ENCODE measurements at places on chromosomes 4 and X.

DNA sequence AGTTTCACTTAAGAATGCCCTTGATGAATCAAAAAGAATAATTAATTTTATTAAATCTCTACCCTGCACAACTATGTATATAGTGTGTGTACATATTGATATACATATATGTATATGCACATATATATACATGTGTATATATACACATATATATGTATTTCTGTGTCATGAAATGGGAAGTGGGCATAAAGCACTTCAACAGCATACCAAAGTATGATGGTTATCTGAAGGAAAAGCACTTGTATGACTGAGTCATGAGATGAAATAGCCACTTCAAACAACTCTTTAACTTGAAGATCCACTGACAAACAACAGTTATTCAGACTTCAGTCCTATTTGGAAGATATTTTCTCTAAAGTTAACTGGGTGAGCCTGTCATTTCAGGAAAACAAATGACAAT lies 16.3 kb downstream of the RNF128 start:
- no peaks in the 10 kb centered on the region for H3K4me1 ChIP-seq
- no peaks in the 10 kb centered on the region for H3K36me3 ChIP-seq

- H3K36me3 ChIP-seq: no peaks in the 10 kb centered on the region
- no peak for DNase-seq
- H3K27ac ChIP-seq: no peak overlapping the region
- no peak overlapping the region for H3K4me3 ChIP-seq
Observed at GRCh38 chr4:154009788-154010187, 220.9 kb upstream of the SFRP2 start.

DNA sequence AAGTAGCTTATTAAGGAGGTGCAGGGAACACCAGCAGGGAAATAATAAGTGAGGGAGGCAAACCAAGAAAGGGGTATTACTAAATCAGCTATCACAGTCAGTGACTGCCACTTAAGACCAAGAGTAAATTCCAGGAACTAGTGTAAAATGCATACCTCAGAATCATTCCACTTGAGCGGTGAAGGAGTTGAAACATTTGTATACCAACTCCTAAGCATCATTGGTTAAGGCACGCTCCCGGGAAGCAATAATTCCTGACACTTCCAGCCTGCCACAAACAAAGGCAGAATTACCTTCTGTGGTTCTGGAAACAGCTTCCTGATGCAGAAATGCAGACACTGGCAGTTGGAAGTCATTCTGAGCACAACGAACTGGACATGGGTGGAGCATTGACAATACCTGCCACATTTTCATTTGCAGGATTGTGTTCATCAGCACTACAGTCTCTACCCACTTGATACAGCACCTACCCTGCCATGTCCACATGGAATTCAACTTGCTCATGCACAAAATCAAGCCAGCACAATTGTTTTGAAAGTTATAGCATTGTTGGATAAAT lies 82.1 kb downstream of the PPP1R2C start:
- H3K4me3 ChIP-seq: no peak overlapping the region
- peaks cover 18% of the 10 kb centered on the region for H3K4me1 ChIP-seq
- peak; percentile 31 for DNase-seq
- no peaks in the 10 kb centered on the region for H3K27me3 ChIP-seq
- H3K27ac ChIP-seq: no peak overlapping the region
- H3K36me3 ChIP-seq: no peaks in the 10 kb centered on the region

DNA sequence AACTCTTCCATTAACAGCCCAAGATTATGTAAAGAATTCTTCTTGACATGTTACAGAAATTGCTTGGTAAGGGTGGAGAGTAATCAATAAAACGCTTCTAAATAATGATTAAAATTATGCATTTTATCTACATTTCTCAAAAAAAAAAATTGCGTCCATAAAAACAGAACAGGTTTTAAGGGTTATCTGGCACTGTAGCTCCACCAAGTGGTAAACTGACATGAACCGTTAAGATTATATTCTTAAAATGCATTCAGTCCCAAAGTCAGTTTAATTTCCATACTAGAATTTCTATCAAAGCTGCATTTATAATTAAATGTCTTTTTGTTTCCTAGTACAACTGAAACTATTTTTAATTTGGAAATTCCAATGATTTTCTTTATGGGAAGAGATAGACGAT lies 214.0 kb upstream of the UGT8 start:
- no peak overlapping the region for H3K4me3 ChIP-seq
- no peak overlapping the region for H3K27ac ChIP-seq
- H3K4me1 ChIP-seq: no peaks in the 10 kb centered on the region

GRCh38 chr4:39029752-39030694 lies 2.2 kb downstream of the TMEM156 start:
- no peak overlapping the region for H3K4me3 ChIP-seq
- no peaks in the 10 kb centered on the region for H3K27me3 ChIP-seq
- no peak overlapping the region for H3K27ac ChIP-seq
- no peaks in the 10 kb centered on the region for H3K4me1 ChIP-seq
- DNase-seq: no peak
- H3K36me3 ChIP-seq: no peaks in the 10 kb centered on the region

- H3K36me3 ChIP-seq: no peaks in the 10 kb centered on the region
- H3K27me3 ChIP-seq: no peaks in the 10 kb centered on the region
- no peaks in the 10 kb centered on the region for H3K4me1 ChIP-seq
- H3K27ac ChIP-seq: no peak overlapping the region
- H3K4me3 ChIP-seq: no peak overlapping the region
- DNase-seq: no peak
Observed at GRCh38 chr4:148515248-148515647, 73.0 kb upstream of the NR3C2 start.

DNA sequence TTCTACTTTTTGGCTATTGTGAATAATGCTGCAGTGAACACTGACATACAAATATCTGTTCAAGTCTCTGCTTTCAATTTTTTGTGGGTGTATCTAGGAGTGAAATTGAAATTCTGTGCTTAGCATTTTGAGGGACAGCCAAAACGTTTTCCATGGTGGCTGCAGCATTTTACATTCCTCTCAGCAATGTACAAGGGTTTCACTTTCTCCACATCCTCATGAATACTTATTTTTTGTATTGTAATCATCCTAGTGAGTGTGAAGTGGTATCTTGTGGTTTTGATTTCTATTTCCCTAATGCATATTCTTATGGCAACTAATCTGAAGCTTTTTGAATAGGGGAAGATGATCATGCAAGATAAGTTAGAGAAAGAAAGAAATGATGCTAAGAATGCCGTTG lies 40.3 kb downstream of the HSPA4L start:
- DNase-seq: no peak
- H3K27ac ChIP-seq: no peak overlapping the region
- no peaks in the 10 kb centered on the region for H3K4me1 ChIP-seq
- H3K27me3 ChIP-seq: no peaks in the 10 kb centered on the region
- H3K36me3 ChIP-seq: no peaks in the 10 kb centered on the region

DNA sequence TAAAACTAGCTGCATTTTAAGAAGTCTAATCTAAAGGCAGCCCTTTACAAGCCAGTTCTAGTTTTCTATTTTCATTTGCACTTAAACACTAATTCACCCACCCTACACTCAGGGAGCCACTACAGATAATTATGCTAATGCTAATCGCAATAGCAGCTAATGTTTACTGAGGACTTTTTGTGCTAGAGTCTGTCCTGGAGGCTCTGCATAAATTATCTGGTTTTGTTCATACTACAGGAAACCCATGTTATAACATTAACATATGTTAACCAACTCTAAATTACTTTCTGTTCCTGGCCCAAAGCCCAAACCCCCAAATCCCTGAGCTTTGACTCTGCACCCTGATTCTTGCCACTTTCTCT lies 480 bp upstream of the RADX start:
- H3K36me3 ChIP-seq: no peaks in the 10 kb centered on the region
- H3K4me3 ChIP-seq: peak overlapping the region; percentile 57

DNA sequence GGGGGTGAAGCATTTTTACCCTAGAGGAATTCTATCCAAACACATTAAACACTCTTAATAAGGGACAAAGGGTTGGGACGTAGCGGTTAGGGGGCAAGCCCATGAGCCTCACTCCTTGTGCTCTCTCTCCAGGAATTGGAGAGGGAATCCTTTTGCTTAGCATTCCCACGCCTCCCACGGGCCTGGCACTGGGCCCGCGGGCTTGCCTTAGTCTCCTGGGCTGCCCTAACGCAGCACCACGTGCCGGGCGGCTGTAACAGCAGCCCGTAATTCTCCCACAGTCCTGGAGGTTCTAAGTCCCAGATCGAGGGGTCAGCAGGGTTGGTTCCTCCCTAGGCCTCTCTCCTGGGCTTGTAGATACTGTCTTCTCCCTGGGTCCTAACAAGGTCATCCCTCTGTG lies 67.5 kb downstream of the TBL1X start:
- no peak for DNase-seq
- H3K4me1 ChIP-seq: peaks cover 47% of the 10 kb centered on the region
- H3K27me3 ChIP-seq: no peaks in the 10 kb centered on the region
- peak overlapping the region; percentile 37 for H3K27ac ChIP-seq

GRCh38 chr4:176492646-176493302 lies 173.0 kb downstream of the SPCS3 start:
- H3K27me3 ChIP-seq: no peaks in the 10 kb centered on the region
- no peak overlapping the region for H3K27ac ChIP-seq
- H3K4me3 ChIP-seq: no peak overlapping the region
- H3K4me1 ChIP-seq: no peaks in the 10 kb centered on the region

DNA sequence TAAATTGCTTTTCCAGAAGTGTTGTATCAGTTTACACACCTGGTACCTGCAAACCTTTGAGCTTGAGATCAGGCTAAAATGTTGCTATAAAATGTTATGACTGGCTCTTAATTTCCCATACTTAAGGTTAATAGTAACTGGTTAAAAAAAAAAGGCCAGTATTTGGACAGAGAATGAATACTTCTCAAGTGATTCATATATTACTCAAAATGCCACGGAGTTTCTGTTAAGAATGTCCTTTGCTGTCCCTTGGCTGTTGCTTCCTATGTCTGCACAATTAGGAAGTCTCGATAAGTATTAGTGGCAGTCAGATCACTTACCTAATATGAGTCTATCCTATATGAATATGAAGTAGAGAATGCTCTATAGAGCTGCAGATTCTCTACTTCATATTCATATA lies 232.2 kb upstream of the IGFBP7 start:
- no peaks in the 10 kb centered on the region for H3K36me3 ChIP-seq
- no peak overlapping the region for H3K4me3 ChIP-seq
- H3K27ac ChIP-seq: no peak overlapping the region
- no peak for DNase-seq

- H3K4me3 ChIP-seq: peak overlapping the region; percentile 19
- no peaks in the 10 kb centered on the region for H3K36me3 ChIP-seq
- H3K4me1 ChIP-seq: peaks cover 43% of the 10 kb centered on the region
- peak overlapping the region; percentile 85 for H3K27ac ChIP-seq
Observed at GRCh38 chrX:40474205-40474626, 106.6 kb upstream of the ATP6AP2 start.

DNA sequence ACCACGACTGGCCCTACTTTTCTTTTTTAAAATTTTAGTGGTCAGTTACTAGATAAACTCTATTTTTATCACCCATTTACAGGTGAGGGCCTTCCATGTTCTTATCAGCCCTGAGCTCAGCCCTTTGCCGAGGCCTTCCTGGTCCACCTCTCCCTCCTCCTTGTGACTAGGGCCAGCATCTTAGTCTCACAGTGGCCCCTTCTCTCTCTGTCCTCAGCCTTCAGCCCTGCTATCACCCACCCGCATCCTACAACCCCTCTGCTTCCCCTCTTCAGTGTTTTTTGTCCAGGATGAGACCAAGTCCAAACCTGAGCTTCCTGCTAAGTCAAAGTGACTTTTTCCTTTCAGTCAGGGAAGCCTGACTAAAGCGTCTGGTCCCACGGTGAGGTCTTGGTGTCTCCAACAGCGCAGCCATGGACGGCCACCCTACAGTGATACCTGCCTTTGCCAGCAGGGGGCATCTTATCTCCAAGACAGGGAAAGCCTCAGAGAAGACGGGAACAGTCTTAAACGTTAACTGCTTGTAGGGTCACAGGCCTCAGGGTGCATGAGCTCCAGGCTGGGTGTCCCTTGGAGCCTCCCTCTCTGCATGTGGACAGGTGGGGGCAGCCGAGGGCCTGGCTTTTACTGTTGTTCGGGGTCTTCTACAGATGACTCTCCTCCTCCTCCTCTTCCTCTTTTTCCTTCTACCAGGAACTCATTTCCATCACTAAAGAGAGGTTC lies 11.7 kb upstream of the GAGE10 start:
- no peaks in the 10 kb centered on the region for H3K4me1 ChIP-seq
- no peaks in the 10 kb centered on the region for H3K27me3 ChIP-seq
- DNase-seq: peak; percentile 72

- H3K36me3 ChIP-seq: no peaks in the 10 kb centered on the region
- H3K27ac ChIP-seq: peak overlapping the region; percentile 4
- DNase-seq: no peak
- H3K4me1 ChIP-seq: peaks cover 37% of the 10 kb centered on the region
- no peak overlapping the region for H3K4me3 ChIP-seq
- H3K27me3 ChIP-seq: no peaks in the 10 kb centered on the region
Observed at GRCh38 chrX:39897741-39898097, 200.0 kb downstream of the BCOR start.
